Dorsolateral prefrontal cortex (tissue), 122 donors: ENCODE measurements at places on chromosomes 3 and 15. TPM values are rescaled to one million over a fixed set of nuclear protein-coding genes. Genes with fewer than 3 reads are reported as not detected.

GRCh38 chr3:23999012-23999641 is 54.0 kb downstream of the NR1D2 start:
- DNase-seq, result peak; percentile 92

DNA sequence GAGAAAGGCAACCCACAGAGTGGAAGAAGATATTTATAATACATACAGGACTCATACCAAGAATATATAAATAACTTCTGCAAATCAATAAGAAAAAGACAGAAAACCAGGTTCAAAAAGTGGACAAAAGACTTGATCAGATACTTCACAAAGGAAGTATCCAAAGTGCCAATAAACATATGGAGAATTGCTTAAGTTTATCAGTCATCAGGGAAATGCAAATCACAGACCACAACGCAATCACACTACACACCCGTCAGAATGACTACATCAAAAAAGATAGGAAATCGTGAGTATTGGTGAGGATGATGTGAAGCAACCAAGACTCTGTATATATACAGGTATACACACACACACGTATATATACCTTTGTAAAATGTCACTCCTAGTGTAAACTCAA is 180.6 kb downstream of the FAM43A start:
- no peak for DNase-seq

DNA sequence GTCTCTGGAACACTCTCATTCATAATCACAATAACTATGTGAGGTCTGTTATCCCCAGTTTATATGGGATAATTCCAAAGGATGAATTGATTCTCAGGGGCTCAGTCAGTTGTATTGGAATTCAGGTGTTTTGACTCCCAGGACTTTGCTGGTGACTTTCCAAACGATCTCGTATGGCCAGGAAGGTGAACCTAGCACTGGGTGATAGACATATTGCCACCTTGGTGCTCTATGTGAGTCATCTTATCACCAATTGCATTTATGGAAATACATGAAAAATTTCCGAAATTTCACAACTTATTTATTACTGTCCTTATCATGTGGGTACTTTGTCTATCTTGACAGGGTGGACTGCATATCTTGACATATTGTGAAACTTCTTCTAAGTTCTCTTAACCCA is 287.3 kb downstream of the WDR72 start:
- DNase-seq, result no peak

DNA sequence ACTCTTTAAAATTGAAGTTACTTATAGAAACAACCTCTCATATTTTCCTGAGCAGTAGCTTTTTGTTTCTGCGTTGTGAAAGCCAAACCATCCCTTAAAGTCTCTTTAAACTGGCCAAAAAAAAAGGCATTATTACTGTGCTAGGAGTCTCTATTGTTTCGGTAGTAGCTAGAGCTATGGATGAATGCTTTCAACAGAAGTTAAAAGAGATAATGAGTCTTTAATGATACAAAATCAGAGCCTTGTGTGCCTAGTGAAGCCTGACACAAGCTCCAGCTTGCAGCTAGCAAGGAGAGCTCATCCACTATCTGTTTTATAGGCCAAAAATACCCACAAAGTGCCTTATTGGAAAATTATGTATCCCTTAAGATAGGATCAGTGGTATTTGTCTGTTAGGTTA is 360.4 kb upstream of the CDIN1 start:
- no peak for DNase-seq

- no peak for DNase-seq
Observed at GRCh38 chr15:80819001-80819400, 39.8 kb downstream of the CEMIP start.

NSMCE3 gene
- total RNA-seq, result 8.5 TPM

ABCC5 gene
- 119 TPM for total RNA-seq
